ENCODE measurements at places on chromosomes 5 and 9. TPM values are rescaled to one million over a fixed set of nuclear protein-coding genes. Genes with fewer than 3 reads are reported as not detected.

HACD4 gene
- total RNA-seq = 5.4 TPM

PTPDC1 gene
- 5.8 TPM for total RNA-seq

SLC22A4 gene
- 1.7 TPM for total RNA-seq

PCDHA1 gene
- total RNA-seq = not detected

GRCh38 chr5:59599729-59600128, 293.8 kb downstream of the PDE4D start:
- DNase-seq = no peak

- DNase-seq = peak; percentile 28
These were observed 38.9 kb downstream of the CDH6 start for GRCh38 chr5:31232273-31232888.

DNA sequence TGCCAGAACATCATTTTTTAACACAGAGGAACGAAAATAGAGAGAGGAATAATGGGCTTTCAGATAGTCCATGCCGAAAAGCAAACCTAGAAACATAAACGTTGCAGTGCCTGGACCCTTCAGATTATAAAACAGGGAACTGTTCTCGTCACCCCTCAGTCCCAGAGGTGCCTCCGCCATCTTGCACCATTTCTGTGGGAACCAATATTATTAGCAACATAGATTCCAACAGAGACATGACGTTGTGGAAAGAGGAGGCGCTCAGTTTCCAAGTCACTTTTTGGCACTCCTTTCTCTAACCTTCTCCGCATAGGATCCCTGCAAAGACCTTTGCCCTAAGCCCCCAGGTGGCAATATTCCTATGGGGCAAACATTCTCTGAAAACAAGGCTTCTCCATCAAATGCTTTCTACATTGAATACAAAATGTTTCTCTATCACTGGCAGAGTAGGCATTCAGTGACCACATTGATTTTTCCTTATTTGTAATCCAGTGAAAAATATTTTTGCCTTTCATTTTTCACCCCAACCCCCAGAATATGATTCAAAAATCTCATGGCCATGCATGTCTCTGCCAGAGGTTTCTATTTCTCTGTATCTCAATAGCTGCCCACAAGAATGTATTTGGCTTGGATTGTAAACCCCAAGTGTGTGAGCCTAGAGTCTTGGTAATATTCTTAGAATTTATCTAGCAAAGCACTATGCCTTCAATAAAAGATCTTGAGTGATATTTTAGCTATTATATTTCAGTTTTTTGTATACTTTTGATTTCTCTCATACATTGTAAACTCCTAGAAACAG, 500.8 kb upstream of the WWC1 start:
- no peak for DNase-seq

DNA sequence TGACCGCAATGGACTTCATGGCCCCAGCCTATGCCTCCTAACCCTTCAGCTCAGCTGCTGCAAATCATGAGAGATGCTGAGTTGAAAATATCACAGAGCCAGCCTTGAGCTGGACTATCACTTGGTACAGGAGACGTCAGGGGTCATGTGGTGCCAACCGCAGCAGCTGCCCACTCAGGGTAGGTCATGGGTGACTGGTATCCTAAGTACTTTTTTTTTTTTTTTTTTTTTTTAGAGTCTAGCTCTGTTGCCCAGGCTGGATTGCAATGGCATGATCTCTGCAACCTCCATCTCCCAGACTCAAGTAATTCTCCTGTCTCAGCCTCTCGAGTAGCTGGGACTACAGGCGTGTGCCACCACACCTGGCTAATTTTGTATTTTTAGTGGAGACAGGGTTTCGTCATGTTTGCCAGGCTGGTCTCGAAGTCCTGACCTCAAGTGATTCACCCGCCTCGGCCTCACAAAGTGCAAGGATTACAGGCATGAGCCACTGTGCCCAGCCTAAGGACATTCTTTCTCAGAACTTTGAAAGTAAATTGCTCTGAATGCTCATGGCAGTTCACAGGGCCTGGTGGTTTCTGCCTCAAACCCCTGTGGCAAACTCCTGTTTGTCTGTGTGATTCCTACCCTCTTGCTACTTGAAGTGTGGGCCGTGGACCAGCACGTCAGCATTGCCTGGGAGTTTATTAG, 21.3 kb downstream of the WWC1 start:
- no peak for DNase-seq

GRCh38 chr5:135240781-135241360, 158.2 kb downstream of the MACROH2A1 start:
- no peak for DNase-seq

GRCh38 chr5:171713152-171713551, 72.5 kb upstream of the SMIM23 start:
- no peak for DNase-seq

DNA sequence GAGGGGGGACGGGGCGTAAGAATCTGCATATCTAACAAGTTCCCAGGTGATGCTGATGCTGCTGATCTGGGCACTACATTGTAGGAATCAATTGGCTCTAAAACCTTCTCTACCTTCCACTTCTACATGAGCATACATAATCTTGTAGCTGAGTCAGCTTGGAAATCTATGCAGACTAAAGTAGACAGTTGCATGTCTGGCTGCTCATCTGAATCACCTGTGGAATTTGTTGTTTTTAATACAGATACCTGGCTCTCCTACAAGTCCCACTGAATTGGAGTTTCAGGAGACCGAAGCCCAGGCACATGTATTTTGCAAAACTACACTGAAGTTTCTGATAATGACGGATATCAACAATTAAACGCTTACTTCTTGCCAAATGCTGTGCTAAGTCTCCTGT, 113.6 kb downstream of the STK32A start:
- DNase-seq = no peak

DNA sequence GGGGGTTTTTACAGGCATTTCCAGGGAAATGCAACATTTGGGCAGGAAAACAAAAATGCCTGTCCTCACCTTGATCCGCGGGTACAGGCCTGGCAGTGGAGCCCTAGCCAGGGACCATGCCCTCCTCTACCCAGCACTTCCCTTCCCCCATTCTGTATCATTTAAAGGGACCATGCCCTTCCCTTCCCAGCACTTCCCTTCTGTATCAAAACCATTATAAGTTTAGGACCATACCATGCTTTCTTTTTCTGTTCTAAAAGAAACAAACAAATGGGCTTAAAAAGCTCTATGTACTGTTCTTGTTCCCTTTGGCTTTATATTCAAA, 166.9 kb upstream of the ZNF608 start:
- DNase-seq = no peak

DNA sequence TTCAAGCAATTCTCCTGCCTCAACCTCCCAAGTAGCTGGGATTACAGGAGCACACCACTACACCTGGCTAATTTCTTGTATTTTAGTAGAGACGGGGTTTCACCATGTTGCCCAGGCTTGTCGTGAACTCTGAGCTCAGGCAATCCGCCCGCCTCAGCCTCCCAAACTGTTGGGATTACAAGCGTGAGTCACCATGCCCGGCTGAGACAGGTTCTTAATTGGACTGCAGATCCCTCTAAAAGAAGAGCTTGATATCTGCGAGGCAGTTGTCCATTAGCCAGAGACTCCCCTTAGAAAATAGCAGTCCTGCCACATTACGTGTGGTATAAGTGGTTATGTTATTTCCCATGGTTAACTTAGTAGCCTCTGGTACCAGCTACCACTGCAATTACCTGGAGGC, 46.6 kb upstream of the NPR3 start:
- no peak for DNase-seq

All from foreskin keratinocyte (primary cell).